ENCODE measurements at places on chromosomes 5 and 9. TPM values are rescaled to one million over a fixed set of nuclear protein-coding genes. Genes with fewer than 3 reads are reported as not detected.

SLC4A9 gene
- total RNA-seq = not detected

FLT4 gene
- 3.1 TPM for total RNA-seq

MOCS2 gene
- 39.4 TPM for total RNA-seq

COL15A1 gene
- 11.3 TPM for total RNA-seq

FOXI1 gene
- total RNA-seq = not detected

All from parietal lobe (tissue), 2 donors.